ENCODE measurements at places on chromosomes 11 and 22.

GRCh38 chr11:125956391-125957134 is 10.7 kb downstream of the VSIG10L2 start:
- DNase-seq: no peak

- DNase-seq: no peak
Observed at GRCh38 chr11:9053316-9054035, 37.9 kb downstream of the SCUBE2 start.

- DNase-seq: no peak
Observed at GRCh38 chr11:104089481-104089880, 53.0 kb downstream of the DDI1 start.

DNA sequence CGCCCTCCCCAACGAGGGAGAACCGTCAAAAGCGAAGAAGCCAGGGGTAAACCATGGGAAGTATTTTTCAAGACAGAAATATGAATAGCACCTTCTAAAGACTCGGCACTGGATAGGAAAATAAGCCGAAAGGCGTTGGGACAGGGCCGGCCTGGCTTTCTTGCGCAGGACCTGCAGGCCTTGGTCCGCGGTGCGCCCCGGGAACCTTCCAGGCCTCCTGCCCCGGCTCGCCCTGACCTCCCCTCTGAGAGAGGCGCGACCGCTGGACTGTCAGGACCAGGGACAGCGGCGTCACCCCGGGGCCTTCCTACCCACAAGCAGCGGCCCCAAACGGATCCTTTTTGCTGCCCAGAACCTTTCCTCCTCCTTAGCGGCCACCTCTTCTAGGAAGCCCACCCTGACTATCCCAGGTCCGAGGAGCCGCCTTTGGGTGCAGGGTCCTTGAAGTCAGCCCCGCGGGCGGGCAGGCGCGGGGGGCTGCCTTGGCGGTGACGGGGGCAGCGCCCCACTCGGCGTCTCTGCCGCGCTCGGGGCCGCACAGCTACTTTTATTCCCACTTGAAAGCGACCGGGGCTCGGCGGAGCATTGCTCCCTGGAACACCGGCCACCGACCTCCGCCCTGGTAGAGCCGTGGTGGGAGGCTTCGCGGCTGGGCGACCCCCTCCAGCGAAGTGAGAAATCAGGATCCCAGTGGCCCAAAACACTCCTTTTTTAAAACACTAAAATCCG is 650 bp upstream of the MAPK11 start:
- no peak for DNase-seq

GRCh38 chr11:31877083-31877482 is 66.0 kb upstream of the PAX6 start:
- no peak for DNase-seq

DNA sequence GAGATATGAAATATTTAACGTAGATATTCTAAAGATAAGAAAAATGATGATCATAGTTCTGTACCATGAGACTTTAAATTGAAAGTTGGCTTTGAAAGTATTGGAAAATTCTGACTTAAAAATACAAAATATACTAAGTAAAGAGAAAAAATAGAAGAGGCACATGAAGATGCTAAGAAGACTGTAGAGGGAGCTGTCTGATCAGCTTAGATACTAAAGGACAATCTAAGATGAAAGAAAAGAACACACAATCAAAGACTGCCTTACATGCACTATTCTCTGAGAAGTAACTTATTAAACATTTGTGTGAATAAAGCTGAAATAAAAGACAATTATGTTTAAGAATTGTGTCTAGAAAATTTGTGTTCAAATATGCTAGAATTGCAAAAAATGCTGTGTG is 55.1 kb downstream of the RBMXL2 start:
- no peak for DNase-seq

DNA sequence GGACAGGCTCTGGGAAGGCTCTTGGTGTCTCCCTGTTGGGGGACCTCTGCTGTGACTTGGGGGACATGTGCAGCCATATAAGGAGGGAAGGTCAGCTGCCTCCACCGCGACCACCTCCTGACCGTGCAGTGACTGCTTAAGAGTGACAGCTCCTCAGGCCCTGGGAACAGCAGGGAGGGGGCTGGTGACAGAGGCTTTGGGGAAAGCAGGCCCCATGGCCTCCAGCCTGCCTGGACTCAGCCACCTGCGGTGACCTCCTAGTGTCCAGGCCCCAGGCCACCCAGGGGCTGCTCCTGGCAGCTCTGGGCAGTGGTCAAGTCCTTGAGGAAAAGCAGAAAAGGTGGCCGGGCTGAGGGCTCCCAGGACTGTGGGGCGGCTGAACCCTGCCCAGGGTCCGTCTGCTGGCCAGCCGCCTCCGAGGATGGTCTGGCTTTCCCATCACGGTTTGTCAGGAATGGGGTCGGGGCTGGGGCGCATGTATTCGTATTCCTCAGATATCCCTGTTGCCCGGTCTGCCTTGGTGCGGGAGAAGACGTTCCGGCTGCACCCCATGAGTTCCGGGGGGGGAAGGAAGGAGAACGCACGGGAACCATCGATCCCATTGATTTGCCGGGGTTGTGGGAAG is 96.8 kb downstream of the WNT7B start:
- no peak for DNase-seq

DNA sequence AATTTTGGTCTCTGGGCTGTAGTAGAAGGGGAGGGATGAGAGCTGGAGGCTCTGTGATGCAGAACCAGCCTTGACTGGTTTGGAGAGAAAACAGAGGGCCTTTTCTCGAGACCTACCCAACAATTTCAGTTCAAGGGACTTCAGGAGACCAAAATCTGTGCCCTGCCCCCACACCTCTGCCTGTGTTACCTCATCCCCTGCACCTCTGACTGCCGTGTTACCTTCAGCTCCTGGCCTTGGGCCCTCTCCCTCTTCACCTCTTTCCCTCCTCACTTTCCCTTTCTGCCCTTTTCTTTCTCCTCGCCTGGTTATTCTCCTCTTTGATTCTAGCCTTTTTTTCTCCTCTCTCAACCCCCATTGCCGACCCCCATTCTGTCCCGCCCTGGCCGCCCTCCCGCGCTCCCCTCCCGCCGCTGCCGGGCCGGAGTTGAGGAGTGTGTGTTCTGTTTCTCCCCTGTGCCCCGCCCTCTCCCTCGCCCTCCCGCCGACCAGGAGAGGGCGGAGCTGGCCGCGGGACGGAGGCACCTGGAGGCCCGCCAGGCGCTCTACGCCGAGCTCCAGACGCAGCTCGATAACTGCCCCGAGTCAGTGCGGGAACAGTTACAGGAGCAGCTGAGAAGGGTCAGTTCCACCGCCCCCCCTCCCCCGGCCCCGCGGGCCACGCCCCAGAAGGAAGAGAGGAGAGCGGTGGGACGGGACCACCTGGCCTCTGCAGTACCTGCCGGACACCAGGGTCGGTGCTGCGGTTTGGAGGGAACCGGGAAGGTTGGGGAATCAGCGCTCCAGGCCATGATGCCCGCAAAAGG is 27.2 kb downstream of the PHLDB1 start:
- no peak for DNase-seq

- DNase-seq: no peak
Observed at GRCh38 chr11:60987577-60988277, 16.2 kb downstream of the CD6 start.

- no peak for DNase-seq
Observed at GRCh38 chr11:12150831-12151382, 40.5 kb downstream of the MICAL2 start.

- no peak for DNase-seq
Observed at GRCh38 chr11:64261556-64262080, 10.3 kb downstream of the PLCB3 start.

- no peak for DNase-seq
Observed at GRCh38 chr11:59992425-59992824, 24.6 kb upstream of the OOSP4B start.

DNA sequence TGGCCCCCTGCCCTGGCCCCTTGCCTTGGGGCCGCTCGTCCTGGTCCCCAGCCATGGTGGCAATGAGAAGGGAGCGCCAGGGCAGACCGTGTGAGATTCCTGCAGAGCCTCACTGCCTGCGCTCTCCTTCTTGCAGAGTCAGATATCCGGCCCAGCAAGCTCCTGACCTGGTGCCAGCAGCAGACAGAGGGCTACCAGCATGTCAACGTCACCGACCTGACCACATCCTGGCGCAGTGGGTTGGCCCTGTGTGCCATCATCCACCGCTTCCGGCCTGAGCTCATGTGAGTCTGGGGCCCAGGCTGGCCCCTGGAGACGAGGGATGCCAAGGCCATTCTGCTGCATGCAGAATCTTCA is 114.1 kb downstream of the MICAL2 start:
- peak; percentile 57 for DNase-seq

DNA sequence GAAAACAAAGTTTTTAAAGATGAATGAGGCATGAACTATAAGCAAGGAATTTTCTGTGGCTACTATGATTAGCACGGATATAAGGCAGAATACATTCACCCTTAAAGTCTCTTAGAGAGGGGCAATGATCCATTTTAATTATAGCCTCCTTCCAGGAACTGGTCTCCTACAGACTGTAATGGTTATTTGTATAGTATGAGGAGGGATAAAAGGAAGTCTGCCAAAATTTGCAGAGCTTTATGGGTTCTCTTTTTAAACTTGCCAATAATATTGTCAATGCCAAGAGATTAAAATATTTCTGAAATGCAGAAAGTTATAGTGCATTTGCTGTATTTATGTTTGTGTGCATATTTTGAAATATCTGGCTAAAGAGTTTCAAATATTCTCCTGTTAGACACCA is 271.4 kb upstream of the LUZP2 start:
- DNase-seq: no peak

DNA sequence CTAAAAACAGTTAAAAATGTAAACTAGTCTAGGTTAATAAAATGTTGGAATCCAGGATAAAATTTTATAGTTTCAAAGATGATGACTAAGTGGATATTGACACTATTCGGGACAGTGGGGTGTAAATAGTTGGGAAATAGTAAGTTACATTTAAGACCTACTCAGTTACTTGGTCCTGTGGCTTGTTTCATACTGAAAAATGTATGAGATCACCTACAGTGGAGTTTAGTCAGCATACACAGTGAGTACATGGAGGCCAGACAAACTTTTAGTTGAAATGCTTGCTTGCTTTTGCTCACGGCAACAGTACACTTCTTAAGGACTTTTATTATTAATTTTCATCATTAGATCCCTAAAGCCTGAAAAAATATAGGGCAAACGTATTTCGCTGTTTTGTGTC is 16.1 kb downstream of the TRIM22 start:
- no peak for DNase-seq

- no peak for DNase-seq
Observed at GRCh38 chr11:7673724-7674434, 579 bp upstream of the CYB5R2 start.

GRCh38 chr11:122690384-122690783 is 34.9 kb downstream of the UBASH3B start:
- DNase-seq: no peak

DNA sequence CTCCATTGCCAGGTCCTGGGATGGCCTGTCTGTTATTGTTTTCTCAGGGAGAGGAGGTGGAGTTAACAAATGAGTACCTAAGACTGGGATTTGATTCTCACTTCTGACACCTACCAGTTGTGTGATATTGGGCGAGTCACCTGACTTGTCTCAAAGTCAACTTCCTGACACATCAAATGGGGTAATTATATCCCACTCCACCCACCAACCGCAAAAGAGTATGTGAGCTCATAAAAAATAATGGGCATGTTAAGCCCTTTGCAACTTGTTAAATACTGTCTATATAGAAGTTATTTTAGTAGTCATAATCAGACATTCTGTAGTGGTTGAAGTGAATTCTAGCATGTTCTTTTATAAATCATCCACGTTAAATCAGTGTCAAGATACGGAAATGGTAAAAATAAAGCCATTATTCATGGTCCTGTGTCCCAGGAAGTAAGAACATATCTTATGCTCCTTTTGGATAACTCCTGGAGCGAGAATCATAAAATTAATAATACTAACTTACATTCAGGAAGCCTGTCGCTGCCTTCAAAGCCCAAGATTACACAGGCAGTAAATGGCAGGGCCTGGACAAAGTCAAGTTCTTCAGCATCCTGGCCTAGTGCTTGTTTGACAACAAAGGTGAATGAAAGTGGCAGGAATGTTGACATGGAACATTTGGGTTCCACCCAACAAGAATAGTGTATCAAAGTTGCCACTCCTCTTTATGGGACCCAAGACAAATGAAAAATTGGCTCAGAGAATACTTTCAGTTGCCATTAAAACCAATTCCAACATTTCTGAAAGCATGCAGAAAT is 54.3 kb downstream of the SYTL2 start:
- DNase-seq: no peak

- DNase-seq: no peak
Observed at GRCh38 chr11:19567996-19568395, 144.6 kb upstream of the NAV2 start.

DNA sequence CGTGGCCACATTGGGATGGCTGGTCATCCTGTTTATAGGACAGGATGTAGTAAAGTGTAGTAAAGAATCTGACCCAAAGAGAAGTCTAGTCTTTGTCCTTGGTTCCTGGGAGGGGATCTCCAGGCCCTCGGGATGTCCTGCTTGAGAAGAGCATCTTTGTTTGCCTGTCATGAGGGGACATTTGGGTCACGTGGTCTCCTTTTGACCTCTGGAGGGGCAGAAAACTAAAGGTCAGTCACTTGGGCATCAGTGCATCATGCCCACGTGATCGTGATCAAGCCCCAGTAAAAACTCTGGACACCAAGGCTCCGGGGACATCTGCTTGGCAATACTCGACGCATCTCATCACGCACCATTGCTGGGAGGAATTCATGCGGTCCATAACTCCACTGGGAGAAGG is 9.1 kb downstream of the SMIM38 start:
- no peak for DNase-seq

DNA sequence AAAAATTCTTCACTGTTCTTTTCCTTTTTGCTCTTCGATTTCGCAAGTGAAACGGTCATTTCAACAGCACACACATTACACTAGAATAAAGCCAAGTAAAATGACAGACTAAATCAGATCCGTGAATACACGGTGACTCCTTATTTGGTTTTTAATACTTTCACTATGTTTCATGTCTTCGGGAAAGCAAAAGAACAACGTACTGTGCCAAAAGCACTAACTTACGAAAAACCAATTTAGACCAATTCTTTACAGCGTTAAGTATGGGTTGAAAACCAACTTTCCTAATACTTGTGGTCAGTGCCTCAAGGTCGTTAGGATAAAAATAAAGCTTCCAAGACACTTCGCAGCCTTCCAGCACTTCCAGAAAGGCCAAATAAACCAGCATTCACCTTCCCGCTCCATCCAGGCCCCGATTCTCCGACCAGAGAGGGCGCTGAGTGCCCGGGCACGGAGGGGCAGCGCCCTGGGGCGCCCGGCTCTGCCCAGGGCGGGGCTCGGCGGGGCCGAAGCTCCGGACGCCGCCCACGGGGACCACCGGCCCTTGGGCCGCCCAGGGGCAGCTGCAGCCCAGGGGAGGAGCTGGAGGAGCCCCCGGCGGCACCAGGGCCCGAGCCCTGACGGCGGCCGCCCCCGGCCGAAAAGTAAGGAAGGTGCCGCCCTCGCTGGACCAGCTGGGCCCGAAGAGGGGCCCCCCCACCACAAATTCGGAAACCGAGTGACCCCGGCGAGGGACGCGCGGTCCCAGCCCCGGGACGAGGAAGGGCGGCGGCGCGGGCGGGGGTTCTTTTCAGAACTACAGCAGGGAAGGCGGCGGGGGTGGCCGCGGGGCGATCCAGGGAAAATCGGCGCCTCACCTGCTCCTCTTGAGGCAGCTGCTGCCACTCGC is 499 bp downstream of the ATL3 start:
- DNase-seq: no peak

GRCh38 chr11:130094614-130095013 is 24.9 kb downstream of the APLP2 start:
- DNase-seq: no peak
